ENCODE measurements at places on chromosomes 1 and 21.

- no peak for DNase-seq
Observed at GRCh38 chr1:81582467-81582986, 218.2 kb upstream of the ADGRL2 start.

DNA sequence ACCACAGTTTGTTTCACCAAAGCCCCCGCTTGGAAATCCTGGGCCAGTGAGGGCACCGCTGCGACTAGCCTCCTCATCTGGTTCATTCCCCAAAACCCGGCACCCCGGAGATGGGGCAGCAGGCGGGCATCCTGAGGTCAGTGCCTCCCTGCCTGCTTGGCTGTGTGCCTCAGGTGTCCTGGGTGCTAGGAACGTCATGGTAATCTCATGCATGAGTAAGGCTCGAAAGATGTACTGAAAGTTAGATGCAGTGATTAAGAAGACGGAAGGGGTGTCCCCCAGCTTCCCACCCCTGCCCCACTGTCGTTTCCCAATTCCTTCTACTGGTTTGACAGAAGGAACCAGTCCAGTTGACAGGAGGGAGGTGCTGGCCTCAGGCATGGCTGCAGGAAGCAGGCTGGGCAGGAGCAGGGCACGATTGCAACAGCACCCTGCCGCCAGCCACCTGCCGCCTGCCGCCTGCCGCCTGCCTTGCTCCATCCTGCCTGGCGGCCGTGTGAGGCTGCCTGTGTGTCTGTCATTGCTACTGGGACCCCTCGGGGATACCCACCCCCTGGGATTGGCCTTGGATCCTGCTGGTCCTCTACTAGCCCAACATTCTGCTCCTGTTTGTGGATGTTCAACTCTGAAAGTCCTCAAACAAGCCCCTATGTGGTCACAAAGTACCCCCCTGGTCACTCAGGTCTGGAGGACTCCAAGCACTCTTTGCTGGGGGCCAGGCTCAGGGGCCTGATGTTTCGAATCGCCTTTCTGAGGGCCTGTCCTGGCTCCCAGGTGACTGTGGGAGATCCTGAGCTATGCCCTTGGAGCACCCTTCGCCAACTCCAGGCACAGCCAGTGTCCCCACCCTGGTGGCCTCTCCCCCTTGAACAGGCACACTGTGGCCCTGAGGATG is 73.0 kb upstream of the IFFO2 start:
- no peak for DNase-seq

- no peak for DNase-seq
Observed at GRCh38 chr1:20615946-20616846, 17.1 kb upstream of the PINK1 start.

- no peak for DNase-seq
Observed at GRCh38 chr1:225931270-225932136, 7.5 kb upstream of the PYCR2 start.

- DNase-seq, result peak; percentile 16
Observed at GRCh38 chr1:16122350-16122881, 33.5 kb downstream of the EPHA2 start.

DNA sequence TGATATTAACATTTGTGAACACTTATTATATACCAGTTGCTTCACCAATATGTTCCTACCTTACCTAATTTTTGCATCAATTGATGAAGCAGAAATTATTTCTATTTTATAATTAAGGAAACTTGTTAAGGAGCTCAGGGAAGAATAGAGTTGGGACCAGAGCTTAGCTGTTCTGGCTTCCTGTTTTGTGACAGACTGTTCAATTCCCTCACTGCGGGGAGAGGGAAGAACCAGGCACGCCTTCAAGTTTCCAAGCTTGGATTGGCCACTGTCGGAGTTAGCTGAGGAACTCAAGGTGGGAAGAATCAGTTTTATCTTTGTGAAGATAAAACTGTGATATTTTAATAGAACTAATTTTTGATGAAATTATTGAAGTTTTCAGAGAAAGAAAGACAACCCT is 142.3 kb upstream of the LMO4 start:
- DNase-seq, result no peak

DNA sequence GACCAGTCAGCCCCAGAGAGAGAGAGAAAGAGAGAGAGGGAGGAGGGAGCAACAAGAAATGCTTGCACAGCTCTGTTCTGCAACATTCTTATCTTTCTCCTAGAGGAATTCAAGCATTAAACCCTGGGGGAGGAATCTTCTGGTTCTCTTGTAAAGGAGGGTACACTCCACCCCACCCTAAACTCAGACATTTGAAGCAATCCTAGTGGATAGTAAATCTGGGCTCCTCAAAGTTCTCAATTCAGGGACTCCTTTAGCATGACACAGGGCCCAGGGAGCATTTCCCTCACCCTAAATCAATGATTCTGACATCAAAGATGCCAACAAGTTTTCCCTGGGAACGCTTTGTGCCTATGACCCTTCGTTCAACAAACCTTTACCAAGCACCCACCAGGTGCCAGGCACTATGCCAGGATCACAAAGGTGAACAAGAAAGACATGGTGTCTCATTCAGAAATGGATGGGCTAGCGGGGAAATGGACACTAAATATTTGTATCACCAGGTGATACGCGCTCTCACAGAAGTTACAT is 11.9 kb upstream of the CAPN2 start:
- no peak for DNase-seq

DNA sequence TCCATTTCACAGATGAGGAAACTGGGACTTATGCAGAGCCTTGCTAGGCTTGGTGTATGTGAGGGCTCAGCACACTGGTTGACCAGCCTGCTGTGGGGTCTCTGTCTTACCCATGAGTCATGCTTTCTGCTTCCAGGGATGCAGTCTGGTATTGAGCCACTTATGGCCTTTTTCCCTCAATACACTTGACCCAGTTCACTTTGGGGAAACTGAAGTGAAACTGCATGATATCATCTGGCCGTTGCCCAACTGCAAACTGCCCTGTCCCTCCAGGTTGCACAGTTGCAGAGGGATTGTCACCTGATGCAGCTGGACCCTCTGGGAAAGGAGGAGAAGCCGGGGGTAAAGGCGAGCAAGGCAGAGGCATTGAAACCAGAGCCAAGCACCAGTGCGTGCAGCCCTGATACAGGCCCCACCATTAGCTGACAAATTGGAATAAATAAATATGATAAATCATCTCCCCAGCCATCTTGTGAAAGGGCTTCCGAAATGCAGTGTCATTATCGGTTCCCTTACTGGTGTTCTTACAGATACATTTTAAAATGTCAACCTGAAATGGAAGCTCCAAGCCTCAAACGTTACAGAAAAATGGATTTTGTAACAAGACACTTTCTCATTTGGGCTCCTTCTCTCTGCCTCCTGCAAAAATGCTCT is 39.3 kb upstream of the DUSP10 start:
- DNase-seq, result no peak

GRCh38 chr21:42472521-42472920 is 23.5 kb downstream of the RSPH1 start:
- DNase-seq, result no peak

- no peak for DNase-seq
Observed at GRCh38 chr21:45301521-45302081, 13.9 kb upstream of the POFUT2 start.

DNA sequence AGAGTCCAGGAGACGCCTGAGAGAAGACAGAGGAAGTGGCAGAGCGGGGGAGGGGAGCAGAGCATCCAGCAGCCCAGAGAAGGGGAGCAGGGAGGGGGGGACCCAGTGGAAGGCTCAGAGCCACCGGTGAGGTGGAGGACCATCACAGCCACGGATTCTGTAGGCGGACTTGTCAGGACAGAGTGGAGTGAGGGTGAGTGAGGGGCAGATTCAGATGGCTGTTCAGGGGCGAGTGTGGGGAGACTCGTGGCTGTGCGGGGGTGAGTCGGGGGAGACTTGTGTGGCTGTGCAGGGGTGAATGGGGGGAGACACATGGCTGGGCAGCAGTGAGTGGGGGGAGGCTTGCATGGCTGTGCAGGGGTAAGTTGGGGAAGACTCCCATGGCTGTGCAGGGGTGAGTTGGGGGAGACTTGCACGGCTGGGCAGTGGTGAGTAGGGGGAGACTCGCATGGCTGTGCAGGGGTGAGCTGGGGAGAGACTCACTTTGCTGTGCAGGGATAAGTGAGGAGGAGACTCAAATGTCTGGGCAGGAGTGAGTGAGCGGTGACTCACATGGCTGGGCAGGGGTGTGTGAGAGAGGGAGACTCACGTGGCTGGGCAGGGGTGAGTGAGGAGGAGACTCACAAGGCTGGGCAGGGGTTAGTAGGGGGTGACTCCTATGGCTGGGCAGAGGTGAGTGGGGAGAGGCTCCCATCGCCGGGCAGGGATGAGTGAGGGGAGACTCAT is 56.8 kb upstream of the ABCG1 start:
- DNase-seq, result peak; percentile 17

GRCh38 chr1:213876531-213876930 is 111.2 kb upstream of the PROX1 start:
- DNase-seq, result no peak

- no peak for DNase-seq
Observed at GRCh38 chr1:58308206-58308605, 238.3 kb downstream of the OMA1 start.

DNA sequence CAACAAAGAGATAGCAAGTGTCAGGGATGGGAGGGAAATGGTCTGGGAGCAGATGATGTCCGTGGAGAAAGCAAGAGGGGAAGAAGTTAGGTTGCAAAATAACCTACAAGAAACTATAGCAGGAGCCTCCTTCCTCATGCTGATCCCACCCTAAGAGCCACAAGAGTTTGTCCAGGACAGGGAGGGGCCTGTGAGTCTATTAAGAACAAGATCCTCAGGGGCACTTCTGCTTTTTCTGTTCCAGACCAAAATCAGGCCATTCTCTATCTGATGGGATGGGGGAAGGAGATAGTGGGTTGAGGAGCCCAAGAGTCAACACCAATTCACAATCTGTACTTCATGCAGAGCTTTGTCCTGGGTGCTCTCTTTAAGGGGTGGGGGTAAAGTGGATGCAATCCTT is 7.7 kb upstream of the ATP1A4 start:
- no peak for DNase-seq

- DNase-seq, result no peak
Observed at GRCh38 chr1:17211377-17211776, 6.4 kb downstream of the PADI1 start.

All from right hindlimb (tissue), 1 donor.